ENCODE measurements at places on chromosomes 4 and X.

DNA sequence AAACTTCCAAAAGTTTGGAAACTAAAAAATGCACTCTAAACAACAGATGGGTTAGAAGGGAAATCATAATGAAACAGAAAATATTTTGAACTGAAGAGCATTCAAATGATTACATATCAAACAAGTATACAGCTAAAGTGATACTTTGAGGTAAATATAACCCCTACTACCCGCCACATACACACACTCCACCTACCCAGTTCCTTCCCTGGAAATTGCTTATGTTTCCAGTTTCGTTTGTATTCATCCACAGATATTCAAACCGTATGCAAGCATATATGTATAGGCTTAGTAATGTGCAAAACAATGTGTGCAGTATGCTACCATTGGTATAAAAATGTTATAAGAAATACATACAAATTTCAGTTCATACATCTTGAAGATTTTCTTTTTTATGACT lies 95.5 kb downstream of the SMIM20 start:
- DNase-seq, result no peak

DNA sequence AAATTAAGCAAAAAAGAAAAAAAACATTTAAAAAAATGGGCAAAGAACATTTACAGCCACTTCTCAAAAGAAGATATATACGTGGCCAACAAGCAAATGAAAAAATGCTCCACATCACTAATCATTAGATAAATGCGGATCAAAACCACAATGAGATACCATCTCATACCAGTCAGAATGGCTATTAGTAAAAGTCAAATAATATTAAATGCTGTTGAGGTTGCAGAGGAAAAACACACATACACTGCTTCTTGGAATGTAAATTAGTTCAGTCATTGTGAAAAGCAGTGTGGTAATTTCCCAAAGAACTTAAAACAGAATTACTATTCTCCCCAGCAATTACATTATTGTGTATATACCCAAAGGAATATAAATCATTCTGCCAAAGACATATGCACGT lies 1189.0 kb downstream of the PCDH18 start:
- no peak for DNase-seq

- peak; percentile 91 for DNase-seq
These were observed 730 bp downstream of the MANBA start for GRCh38 chr4:102759831-102760644.

DNA sequence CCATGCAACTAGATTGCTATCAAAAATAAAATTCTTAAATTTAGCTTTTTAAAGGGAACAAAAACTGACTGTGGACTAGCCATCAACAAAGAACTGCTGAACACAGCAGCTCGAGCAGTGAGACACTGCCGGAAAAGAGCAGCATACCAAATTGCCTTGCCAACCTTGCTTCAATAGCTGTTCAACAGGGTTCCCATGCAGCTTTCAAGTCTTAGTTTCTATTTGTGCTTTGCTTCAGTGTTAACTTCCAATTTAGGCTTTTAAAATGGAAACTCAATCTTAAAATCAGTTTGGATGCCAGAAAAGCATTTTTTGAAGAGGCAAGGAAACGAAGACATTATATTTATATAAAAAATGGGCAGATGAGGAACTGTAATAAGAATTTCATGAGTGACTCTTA lies 463.4 kb upstream of the MAGEB18 start:
- DNase-seq, result no peak

DNA sequence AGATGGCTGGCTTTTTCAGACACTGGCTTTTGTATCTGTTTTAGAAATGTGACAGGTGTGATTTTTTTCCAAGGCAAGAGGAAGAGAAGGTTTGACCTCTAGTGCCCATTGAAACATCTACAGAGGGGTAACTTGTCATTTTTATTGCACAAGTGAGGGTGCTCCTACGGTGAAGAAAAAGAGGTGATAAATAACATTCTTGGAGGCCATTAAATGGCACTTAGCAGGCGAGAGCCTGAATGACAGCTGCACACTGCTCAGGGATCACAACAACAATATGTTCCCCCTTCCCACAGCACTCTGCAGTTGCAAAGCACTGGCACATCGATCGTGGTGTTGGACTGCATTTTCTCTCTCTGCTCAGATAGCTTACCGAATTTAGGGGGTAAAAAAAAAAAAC lies 22.9 kb downstream of the FAM184B start:
- DNase-seq, result no peak

- no peak for DNase-seq
These were observed 847.6 kb upstream of the LCORL start for GRCh38 chr4:18869166-18869565.

DNA sequence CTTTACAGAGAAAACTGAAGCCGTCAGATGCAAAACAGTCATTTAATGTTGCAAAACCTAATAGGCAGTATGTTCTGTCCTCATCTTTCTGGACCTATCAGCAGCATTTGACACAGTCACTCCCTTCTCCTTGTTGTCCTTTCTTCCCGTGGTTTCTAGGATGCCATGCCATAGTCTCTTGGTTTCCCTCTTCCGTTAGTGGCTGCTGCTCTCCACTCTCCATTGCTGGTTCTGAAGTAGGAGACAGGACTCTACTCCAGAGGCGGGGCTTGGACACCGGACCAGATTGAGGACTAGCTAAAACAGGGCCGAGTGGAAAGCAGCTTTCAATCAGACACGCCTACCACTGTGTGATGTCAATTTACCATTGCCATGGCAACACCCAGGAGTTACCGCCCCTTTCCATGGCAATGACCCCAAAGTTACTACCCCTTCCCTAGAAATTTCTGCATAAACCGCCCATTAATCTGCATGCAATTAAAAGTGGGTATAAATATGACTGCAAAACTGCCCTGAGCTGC lies 88.8 kb upstream of the CCDC160 start:
- no peak for DNase-seq

DNA sequence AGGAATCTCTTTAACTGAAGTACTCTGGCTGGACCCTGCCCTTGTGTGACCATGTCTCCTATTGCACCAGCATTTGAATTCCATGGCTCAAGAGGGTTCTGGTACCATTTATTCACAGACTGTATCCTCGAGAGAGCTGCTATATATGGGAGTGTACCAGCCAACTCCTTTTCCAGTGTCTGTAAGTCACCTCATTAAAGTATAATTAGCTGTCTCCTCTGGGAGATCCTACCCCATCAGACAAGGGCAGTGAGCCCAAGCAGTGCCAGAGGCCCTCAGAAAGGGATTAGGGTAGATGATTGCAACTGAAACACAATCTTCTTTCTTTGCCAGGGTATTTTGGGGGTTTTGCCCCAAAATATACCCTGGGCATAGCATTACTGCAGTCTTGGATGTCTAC lies 31.6 kb downstream of the GNL3L start:
- DNase-seq, result no peak

- DNase-seq, result peak; percentile 78
These were observed 71.3 kb downstream of the STIM2 start for GRCh38 chr4:26931966-26932365.

DNA sequence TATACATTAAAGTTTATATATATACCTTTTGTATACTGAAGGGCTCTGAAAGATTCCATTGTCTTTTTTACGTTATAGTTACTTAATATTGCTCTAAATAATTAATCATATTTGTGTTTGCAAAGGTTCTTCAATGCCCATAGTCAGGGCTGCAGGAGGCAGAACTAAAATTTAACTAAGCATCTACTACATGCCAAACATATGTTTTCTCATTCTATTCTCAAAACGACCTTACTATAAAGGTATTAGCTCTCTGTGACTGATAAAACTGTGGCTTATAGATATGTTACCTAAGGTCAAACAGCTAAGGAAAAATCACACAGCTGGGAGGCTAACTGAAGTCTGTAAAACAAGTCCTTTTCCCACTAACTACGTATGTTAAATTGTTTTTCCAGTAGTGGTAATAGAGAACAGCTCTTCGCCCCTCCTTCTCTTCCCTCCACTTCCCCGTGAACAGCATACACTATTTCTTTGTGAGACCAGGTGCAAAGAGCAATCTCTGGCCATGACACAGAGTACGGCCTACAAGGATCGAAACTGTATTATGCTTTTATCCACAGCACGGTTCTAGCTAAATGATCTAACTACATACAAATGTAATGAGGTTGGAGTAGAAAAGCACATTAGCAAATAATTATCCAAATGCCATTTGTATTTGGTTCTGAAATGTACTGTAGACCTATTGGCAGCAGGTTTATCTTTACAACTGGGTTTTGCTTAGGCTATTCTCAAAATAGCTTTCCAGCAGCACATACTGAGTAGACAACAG lies 1.7 kb downstream of the CNOT6L start:
- no peak for DNase-seq

- DNase-seq, result no peak
These were observed 1.4 kb upstream of the PPID start for GRCh38 chr4:158724637-158725036.

GRCh38 chr4:71752383-71753042 lies 31.4 kb downstream of the GC start:
- no peak for DNase-seq

DNA sequence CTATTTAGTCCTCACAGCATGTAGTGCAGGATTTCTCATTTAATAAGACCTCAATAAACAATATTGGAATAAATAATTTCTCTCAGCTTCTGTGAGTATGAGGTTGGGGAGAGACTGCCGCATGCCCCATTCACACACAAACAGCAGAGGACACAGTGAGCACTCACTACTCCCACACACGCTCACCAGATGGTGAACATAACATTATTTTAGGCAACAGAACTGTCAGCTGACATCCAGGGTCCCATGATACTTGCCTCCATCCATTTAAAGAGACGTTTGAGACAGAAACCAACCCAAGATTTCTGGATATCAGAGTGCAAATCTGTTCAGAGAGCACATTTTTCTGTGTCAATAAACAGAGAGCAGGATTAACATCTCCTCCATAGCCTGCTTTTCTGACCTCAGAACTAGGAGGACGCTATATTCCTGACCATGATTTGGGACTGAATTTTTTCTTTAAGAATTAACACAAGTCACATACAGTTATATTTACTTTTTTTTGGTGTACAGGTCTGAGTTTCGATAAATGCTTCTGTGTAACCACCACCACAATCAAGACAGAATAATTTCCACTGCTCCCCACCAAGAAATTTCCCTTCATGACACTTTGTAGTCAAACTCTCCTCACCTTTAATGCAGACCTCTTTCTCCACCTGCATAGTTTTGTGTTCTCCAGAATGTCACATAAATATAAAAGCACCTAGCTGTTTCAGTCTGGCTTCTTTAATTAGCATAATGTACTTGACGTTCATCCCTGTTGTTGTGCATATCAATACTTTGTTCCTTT lies 16.7 kb downstream of the GPRIN3 start:
- no peak for DNase-seq

GRCh38 chrX:82218361-82218760 lies 1016.5 kb downstream of the SH3BGRL start:
- peak; percentile 25 for DNase-seq

DNA sequence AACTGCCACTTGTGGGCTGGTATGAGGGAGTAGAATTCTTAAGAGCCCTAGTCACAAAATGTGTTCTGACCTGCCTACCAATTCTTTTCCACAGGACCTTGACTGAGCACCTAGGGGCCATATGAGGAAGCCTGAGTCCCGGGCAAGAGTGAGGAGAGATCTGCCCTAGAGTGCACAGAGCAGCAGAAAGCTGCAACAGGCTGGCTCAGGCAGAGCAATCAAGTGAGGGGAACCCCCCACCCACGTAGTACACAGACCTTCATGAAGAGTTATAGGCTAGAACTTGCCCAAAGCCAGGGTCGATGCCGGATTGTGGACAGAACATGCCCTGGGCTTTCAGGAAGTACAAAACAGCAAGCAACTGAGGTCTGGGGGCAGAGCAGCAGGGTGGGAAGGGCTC lies 117.0 kb downstream of the SPOCK3 start:
- DNase-seq, result no peak

- no peak for DNase-seq
These were observed 1967.9 kb downstream of the C4orf33 start for GRCh38 chr4:131063878-131064277.

- no peak for DNase-seq
These were observed 19.6 kb downstream of the NKX3-2 start for GRCh38 chr4:13524504-13525243.

DNA sequence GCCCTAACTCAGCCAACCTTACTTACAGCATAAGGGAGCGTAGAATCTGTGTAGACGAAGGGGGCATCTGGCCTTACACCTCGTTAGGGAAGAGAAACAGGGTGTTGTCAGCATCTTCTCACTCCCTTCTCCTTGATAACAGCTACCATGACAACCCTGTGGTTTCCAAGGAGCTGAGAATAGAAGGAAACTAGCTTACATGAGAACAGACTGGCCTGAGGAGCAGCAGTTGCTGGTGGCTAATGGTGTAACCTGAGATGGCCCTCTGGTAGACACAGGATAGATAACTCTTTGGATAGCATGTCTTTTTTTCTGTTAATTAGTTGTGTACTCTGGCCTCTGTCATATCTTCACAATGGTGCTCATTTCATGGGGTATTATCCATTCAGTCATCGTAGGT lies 14.6 kb downstream of the PLP1 start:
- DNase-seq, result no peak

All from GF-D8 (cell line).